Stimulated activated CD8-positive, alpha-beta memory T cell treated with anti-CD3 and anti-CD28 coated beads, Interleukin-7, amount 100 ng/mL, for 4 hours (primary cell): ENCODE measurements at places on chromosomes 16 and 17.
A peak's percentile ranks its signal among the peaks of the same experiment; 100 is the strongest.

DNA sequence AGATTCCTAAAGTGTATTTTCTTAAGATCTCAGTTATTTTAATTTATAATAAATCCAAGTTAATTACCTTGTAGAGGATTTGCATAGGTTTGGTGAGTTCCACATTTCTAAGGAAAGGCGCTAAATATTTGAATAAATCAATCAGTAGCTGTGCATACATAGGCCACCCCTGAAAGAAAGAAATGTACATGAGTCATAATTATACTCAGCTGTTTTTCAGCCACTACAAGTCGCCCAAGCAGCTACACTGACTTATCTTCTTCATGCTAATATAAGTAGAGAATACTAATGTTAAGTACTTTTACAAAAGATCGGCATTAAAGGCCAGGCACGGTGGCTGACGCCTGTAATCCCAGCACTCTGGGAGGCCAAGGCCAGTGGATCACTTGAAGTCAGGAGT, 14.9 kb downstream of the SETD6 start:
- DNase-seq, result no peak

- no peak for DNase-seq
Observed at GRCh38 chr17:49859991-49860953, 12.4 kb upstream of the TAC4 start.

- DNase-seq, result no peak
Observed at GRCh38 chr17:82399601-82400101, 18.5 kb upstream of the HEXD start.

- DNase-seq, result no peak
Observed at GRCh38 chr17:68792873-68793272, 162.3 kb downstream of the ABCA8 start.

GRCh38 chr17:61411261-61412142, 11.9 kb downstream of the TBX2 start:
- DNase-seq, result no peak

DNA sequence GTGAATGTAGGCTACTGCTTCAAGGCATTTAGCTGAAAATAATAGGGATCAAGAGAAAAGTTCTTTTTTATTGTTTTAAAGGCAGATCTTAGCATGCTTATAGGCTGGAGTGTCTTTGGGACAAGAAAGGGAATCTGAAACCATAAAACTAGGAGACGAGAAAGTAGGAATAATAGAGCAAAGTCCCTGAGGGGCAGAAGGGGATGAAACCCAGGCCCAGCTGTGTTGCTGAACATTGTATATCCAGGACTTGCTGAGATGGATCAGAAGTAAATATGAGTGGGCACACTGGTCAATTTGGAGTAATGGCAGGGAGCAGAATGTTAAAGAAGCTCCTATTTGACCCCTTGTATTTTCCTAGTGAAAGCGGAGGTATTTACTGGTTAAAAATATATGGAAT, 9.3 kb downstream of the ZNF689 start:
- no peak for DNase-seq

DNA sequence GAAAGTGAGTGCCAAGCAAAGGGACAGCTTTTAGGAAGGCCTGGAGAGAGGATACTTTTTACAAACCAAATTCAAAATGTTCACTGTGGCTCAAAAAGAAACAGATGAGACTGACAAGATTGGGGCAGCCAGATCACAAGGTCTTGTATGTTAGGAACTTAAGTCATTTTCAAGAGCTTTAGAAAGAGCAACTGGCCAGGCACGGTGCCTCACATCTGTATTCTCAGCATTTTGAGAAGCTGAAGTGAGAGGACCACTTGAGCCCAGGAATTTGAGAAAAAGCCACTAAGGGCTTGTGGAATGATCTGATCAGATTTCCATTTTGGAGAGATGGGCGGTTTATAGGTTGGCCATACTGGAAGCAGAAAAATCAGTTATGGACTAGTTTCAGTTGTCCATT, 17.2 kb downstream of the SPAG9 start:
- DNase-seq, result no peak

GRCh38 chr16:31427441-31428278, 500 bp downstream of the COX6A2 start:
- peak; percentile 80 for DNase-seq

DNA sequence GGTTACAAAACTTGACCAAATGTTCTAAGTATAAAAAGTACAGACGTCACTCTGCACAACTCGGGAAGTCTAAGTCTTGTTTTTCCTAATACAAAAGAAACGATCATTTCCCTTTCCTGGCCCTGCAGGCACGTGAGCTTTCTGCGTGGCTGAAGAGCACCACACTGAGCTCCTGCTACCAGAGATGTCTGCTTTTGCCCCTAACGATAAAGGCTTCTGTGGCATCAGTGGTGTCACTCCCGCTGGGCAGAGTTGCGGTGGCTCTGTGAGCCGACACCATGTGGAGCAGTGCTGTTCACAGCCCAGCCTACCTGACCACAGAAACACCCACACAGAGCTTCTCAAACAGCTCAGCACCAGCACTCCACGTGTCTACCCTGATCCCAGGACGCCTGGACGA, 20.5 kb downstream of the EMC8 start:
- peak; percentile 23 for DNase-seq

DNA sequence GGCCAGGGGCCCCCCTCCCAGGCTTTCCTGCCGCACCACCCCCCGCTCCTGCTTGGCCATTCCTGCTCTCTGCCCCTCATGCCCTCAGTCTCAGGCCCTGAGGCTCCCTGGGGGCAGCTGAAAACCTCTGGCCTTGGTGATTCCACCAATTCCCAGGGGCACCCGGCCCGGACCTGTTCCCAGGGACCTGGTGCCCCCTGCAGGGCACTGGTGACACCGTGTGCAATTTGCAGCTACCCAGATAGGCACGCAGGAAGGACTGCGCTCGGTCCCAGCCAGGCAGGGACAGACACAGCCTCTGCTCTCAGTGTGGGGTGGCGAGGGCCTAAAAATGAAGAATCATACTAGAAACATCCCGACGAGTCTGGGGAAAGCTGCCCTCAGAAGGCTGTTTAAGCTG, 13.4 kb downstream of the WFDC1 start:
- DNase-seq, result no peak
